ENCODE measurements at places on chromosomes 13 and 19.

DNA sequence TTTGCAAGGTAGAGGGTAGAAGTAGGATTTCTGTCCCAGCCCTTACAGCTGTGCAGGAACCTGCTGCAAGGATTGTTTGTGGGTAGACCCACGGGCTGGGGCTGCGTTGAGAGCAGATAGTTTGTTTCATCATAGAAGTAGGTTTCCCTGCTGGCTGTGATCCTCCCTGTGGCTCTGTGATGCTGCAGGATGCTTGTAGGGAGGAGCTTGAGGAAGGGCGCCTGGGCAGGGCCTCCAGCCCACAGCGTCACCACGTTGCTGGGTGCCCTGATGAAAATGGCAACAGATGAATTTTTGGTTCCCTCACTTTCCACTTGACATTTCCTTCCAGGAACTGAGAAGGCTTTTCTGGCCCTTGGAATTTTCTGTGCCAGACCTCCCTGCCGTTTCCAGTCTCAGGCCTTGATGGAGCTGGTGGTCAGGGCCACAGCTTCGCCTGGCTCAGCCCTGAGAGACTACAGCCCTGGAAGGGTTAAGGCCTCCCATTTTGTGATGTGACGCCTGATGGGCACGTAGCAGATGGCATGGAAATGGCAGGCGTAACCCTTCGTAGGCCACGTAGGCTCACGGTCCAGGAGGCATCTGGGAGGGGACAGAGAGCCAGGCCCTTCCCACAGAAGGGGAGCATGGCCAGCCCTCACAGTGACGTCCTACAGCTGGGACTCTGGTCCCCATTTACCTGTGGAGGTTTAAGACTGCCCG is 42.2 kb downstream of the GATAD2A start:
- DNase-seq = no peak

- peak; percentile 96 for DNase-seq
These were observed 12.1 kb upstream of the PEX11G start for GRCh38 chr19:7500811-7501450.

GRCh38 chr19:5023128-5023571 is 54.2 kb downstream of the KDM4B start:
- no peak for DNase-seq

- peak; percentile 5 for DNase-seq
These were observed 278.0 kb downstream of the KLF5 start for GRCh38 chr13:73336773-73337172.

DNA sequence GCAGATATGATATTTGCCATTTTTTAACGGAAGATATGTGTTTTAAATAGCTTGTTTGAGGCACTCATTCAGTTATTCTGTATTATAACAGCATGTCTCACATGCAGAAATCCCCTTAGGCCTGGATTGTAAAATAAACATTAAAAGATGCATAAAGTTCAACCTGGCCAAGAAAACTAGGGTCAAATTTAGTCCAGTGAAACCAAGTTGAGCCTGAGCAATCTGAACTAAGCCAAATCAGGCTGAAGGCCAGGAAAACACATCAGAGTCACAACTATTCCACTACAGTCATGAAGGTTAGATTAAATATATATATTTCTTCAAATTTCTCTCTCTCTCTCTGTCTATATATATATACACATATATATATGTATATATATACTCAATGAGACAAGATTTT is 504.8 kb downstream of the SLITRK1 start:
- DNase-seq = no peak

GRCh38 chr19:47703301-47703700 is 9.9 kb upstream of the EHD2 start:
- DNase-seq = no peak

DNA sequence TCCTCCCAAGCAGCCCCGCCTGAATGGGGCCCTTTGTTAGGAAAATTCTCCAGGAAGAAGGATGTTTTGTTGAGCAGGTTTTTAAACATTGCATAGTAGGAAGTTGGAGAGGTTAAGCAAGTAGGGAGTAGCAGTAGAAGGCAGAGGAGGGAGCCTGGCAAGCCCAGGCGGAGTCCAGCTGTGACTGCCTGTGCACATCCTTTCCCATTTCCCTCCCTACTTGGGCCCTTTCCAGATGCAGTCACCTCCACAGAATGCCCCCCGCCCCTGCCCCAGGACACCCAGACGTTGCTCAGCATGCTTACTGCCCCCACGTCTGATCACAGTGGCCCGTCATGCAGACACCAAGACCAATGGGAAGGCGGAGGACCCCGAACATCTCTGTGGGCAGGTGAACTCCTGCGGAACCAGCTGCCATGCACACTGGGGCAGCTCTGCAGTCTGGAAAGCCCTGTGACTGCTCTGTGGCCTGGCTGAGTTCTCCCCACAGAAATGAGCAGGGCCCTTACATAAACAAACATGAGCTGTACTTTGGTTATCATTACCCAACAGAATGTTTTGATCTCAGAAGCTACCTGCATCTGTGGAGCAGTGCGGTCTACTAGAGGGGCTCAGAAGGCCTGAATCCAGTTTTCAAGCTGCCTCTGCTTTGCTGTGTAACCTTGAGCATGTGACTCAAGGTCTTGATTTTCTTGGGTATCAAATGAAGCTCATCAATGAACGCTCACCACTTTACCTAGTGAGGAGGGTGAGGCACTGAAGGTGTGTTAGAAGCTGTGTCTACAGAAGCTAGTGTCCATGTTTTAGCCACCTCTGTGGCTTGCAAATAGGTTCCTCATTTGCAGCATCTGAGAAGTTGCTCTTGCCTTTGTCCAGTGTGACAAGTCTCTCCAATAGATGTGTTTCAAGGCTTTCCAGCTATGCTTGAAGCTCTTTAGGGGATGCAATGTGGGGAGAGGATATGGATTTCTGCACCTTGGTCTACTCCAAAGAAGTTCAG is 84.2 kb downstream of the TNFRSF19 start:
- no peak for DNase-seq

DNA sequence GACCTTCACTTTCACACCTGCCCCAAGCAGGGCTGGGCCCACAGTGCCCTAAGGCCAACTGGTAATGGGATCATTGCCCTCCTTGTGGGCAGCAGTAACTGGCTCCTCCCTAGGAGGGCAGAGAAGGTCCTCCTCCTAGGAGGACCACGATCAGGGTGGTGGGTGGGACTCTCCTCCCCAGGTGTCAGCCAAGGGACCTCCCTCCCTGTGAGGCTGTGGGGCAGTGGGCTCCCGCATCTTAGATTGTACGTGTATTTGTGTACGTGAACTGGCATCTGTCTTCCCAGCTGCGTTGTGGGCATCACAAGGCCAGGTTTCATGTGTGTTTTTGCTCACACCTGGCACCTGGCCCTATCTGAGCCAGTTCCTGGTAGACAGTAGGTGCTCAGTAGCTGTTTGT is 111.8 kb downstream of the SOX1 start:
- DNase-seq = no peak

GRCh38 chr19:22472180-22472637 is 50.1 kb upstream of the ZNF98 start:
- no peak for DNase-seq

DNA sequence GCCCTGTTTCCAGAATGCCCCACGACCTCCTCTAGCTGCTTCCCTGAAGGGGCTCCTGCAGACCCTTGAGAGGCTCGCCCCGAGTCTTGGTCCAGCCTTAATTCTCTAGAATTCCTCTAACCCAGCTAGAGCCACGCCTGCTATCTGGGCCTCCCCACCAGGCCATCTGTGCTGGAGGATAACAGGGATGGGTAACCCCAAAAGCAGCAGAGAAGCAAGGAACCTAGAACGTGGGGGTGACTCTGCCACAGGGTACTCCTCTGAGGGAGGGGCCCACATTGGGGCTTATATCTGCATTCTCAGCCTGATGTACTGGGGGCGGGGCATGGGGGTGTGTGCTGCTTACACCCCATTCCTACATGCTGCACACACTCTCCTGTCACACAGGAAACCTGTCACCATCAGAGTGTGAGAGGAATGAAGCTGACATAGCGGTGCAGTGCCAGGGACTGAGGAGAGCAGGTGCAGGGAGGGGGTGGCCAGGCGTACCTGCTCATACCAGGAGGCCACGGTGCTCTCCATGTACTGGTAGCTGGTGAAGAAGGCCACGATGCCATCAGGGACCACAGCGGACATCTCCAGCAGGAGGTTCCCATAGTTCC is 13.8 kb downstream of the KLC3 start:
- DNase-seq = no peak

GRCh38 chr13:84821261-84821660 is 939.0 kb upstream of the SLITRK1 start:
- DNase-seq = no peak

GRCh38 chr19:3450796-3451411 is 29.4 kb downstream of the SMIM24 start:
- DNase-seq = no peak

DNA sequence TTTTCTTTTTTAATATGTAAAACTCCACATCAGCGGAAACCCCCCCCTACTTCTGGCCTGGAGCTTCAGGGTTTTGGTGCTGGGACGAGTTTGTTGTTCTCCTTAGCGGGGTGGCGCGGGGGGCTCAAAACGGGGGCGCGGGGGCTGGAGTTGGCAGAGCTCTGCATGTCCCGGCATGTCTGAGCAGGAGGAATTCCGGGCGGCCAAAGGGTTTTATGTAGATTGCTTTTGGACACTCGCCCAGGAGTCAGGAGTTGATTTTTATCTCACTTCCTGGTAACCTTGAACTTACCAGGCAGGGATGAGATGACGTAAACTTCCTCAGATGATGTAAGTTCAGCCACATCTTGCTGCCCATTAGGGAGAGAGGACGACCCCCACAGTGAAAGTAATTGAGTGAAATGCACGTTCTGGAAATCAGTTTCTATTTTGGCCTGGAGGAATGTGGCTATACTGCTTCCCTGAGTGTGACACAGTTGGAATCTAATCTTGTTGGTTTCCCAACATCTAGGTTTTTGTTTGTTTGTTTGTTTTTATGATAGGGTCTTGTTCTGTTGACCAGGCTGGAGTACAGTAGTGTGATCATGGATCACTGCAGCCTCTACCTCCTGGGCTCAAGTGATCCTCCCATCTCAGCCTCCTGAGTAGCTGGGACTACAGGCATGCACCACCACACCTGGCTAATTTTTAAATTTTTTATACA is 21.0 kb upstream of the GDF15 start:
- DNase-seq = peak; percentile 78

- no peak for DNase-seq
These were observed 719.4 kb downstream of the DIAPH3 start for GRCh38 chr13:59444210-59444857.

DNA sequence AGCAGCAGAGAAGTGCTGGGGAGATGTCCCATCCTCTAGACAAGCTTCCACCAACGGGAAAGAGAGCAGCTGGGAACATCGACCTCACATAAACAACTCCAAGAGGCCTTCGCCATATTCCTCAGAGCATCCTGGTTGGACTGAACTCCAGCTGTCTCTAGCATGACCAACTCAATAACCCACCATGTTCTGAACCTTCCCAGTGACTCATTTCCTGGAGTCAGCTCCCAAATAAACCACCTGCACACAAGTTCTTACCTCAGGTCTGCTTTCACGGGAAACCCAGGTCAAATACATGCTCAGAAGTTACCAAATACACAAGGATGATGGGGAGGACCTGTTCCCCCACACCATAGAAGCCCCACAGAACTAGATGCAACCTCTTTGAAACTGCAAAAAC is 878.5 kb downstream of the UQCRFS1 start:
- no peak for DNase-seq

DNA sequence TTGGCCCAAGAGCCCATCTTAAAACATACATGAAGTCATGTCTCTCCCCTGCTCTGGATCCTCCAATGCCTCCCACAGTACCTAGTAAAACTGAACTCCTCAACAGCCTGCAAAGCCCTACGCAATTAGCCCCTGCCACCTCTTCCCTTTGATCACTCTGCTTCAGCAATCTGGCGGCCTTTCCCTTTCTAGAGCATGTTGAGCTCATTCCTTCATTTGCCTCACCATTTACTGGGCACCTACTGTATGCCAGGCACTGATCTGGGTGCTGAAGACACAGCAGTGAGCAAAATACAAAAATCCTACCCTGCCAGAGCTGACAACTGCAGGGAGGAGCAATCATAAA is 2.9 kb downstream of the KEAP1 start:
- DNase-seq = no peak

GRCh38 chr13:57716295-57716694 is 84.8 kb downstream of the PCDH17 start:
- peak; percentile 81 for DNase-seq

- DNase-seq = no peak
These were observed 11.2 kb upstream of the KLF12 start for GRCh38 chr13:74145249-74145975.

DNA sequence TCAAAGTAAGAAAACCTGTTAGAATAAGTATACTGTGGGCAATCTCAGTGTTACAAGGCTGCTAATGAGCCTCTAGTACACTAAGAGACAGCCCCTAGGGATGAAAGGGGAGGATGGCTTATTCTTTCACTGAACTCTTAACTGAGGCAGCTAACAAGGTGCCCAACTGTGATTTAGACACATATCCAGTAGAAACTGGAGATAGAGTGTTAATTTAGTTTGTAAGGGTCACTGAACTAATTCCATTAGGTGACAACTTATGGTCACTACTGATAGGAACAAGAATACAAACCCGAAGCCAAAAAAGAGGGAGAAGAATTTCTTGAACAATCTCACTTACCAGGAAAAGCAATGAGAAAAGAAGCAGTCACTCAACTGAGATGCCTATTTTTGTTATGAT is 1010.6 kb downstream of the PCDH9 start:
- no peak for DNase-seq

GRCh38 chr13:20119960-20120359 is 40.9 kb downstream of the GJA3 start:
- DNase-seq = no peak

DNA sequence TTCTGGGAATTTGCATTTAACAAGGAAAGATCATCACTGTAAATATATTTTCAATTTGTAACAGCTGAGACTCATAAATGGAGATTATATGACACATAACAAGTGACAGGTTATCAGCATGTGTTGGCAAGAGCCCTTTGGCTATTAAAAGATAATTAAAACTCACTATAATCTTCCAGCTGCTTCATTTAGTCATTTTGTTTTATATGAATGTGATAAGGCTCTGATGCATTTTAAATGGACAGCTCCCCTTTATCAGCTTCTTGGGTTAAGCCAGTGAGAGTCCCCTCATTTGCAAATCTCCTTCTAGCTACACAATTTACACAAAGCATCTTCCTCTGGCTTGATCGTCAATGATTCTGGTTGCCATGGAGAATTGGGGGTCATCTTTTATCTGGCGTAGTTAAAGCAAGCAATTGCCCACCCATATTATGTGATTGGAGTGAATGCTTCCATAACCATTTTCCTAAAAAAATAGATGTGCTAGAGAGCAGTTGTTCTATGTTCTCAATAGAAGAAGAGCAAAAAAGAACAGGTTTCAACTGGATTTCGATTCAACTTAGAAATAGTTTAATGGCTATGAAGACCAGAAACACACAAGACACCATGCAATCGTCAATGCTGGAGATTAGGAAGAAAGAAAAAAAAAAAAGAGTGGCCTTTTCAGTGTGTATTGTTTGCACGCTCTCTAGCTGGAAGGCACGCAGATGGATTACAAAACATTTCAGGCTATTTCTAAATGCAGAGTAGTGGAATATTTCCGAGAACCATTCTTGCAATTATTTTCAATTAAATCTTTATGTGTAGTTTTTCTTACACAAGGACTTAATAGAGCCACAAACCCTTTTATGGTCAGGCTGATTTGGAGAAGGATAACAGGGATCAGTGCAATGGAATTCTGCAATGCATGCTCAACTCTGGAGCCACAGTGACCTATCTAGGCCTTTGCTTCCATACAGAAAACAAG is 27.4 kb downstream of the STARD13 start:
- DNase-seq = no peak
